Central memory CD4-positive, alpha-beta T cell (primary cell): ENCODE measurements at places on chromosomes 1 and 21.

DNA sequence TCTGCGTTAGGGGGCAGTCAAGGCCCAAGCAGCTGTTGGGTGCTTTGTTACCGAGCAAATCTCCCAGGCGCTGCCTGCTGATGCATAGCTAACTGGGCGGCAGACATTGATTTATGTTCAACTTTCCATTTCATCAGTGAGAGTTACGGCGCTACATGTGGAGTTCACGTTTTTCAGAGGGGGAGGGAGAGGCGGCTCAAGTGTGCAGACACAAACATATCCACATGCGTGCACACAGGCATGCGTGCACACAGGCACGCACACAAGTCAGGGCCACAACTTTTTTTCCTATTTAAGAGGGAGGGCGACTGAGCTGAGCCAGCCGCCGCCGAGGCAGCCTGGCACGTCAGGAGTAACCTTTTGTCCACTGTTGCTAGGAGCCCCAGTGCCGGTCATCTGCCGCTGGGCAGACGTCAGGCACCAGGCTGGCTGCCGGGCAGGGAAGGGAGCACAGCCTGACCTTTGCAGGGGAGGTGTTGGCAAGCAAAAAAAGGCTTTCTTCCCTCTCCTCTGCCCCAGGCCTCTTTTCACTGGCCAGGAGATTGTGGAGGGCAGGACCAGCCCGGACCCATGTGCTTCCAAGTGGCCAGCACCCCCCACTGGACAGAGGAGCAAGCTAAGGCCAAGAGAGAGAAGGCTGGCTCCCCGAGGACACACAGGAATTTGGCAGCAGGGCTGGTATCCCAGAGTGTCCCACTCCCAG lies 73.3 kb downstream of the MRPL37 start:
- DNase-seq, result no peak

GRCh38 chr1:33049371-33049770 lies 12.7 kb upstream of the AK2 start:
- no peak for DNase-seq

DNA sequence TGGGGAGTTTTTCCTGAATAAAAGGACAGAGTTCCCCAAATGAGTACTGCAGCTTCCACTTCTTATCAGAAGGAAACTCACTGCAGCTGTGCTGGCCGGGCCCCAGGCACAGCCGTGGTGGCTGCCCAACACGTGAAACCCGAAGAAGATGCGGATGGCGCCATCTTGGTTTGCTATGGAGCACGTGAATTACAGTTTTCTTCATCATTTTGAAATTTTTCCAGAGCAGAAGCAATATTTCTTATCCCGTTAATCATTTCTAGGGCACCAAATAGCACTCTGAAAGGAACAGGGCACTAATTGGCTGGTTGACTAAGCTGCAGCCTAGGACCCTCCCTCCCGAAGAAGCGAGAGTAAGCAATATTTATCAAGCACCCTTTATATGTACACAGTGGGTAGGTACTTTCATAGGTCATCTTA lies 63.2 kb upstream of the EPS8L3 start:
- no peak for DNase-seq

- DNase-seq, result no peak
These were observed 12.2 kb upstream of the TCEA3 start for GRCh38 chr1:23436520-23437354.

DNA sequence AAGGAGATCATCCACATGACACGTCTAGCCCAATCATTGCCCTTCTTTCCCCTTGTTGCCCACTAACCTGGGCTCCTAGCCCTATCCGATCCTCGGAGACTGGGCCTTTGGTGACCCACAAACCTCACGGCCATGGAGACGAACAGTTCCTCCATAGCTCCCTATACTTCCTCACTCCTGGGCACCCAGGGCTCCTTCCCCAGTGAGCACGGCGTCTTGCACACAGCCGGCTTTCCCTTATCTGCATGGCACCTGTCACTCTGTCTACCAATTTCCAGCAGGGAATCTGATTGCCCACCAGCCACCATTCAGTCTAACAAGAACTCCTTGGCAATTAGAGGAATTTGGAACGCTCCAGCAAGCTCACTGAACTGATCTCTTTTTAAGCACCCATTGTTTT lies 3.1 kb downstream of the GNG4 start:
- DNase-seq, result no peak

- DNase-seq, result no peak
These were observed 224.9 kb downstream of the BACH1 start for GRCh38 chr21:29523646-29524045.

- no peak for DNase-seq
These were observed 184.0 kb downstream of the MIS18A start for GRCh38 chr21:32094804-32095203.

GRCh38 chr1:210777914-210778313 lies 356.0 kb downstream of the KCNH1 start:
- no peak for DNase-seq

DNA sequence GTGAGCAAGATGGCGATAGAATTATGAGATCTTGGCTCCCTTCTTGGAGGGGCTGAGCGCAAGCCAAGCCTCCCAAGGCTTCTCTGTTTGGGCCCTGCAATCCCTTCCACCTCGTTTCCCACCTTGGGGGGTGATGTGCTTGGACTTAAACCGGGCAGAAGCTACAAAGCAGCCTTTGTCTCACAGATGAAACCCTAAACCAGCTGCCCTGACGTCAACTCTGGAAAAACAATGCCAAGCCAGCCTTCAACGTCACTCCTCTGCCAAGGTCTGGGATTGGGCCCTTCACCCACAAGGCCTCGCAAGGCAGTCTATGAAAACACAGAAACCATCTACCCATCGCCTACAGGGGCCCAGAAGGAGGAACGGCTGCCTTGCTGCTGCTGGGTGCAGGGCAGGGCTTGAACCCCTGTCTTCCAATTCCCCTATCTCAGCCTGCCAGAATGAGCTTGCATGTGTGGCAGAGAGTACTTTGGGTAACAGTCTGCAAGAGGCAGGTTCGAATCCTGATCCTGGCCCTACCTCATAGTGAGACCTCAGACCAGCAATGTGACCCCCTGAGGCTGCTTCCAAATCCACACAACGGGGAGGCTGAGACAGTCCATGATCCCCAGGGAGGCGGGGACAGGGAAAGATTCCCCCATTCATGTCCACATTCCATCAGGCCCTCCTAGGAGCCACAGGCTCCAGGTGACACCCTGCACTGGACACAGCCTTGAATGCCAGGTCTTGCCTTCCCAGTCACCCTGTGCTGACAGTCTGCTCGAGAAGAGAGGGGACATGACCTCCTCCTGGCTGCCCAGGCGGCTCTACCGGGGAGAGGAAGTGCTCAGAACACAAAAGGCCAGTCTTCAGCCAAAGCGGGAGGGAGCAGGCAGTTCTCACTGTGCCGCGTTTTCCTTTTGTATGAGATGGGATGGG lies 15.0 kb downstream of the IFFO2 start:
- no peak for DNase-seq

DNA sequence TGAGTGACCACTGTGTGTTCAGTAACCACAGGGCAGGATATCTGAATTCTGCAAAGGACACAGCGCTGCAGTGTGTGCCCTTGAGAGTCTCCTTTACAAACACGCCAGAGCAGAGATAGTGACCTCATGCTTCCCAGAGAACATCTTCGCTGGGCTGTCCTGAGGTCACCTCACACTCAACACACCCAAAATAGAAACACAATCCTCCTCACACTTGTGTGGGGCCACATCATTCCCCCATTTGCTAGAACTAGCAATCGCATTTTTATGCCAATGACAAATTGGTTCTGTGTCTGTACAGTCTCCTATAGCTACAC lies 140.1 kb upstream of the NRIP1 start:
- no peak for DNase-seq

DNA sequence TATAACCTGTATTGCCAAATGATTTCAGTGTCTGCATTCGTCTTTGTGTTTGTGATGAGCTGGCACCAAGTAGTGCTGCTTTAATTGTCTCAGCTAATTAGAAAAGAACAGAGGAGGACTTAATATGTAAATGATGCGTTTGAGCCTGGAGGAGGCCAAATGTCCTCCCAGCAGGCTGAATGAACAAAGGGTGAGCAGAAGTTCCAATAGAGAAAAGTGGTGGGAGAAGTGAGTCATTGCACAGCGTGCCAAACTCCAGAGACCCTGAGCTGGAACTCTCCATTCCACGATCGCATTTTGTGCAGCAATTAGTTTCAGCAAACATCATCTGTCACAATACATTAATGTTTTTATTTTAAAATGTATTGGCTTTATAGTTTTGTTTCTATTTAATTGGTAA lies 17.9 kb downstream of the ETV3L start:
- no peak for DNase-seq

DNA sequence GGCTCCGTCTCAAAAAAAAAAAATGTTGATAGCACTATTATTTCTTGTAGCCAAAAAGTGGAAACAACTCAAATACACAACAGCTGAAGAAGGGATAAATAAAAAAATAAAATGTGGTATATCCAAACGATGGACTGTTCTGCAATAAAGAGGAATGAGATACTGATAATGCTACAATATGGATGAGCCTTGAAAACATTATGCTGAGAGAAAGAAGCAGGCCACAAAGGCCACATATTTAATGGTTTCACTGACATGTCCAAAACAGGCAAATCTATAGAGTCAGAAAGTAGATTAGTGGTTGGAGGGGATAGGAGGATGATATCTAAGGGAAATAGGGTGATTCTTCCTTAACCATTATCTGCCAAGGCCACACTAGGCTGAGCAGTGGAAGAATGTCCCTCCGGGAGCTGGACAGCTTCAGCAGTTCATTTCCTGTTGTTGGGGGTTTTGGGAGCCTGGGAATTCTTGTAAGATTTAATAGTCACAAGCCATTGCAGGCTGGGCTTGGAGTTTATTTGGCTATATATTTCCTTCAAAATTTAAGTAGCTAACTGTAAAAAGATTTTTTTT lies 53.5 kb downstream of the ST3GAL3 start:
- DNase-seq, result no peak

- DNase-seq, result no peak
These were observed 33.3 kb upstream of the COL18A1 start for GRCh38 chr21:45371655-45372054.

DNA sequence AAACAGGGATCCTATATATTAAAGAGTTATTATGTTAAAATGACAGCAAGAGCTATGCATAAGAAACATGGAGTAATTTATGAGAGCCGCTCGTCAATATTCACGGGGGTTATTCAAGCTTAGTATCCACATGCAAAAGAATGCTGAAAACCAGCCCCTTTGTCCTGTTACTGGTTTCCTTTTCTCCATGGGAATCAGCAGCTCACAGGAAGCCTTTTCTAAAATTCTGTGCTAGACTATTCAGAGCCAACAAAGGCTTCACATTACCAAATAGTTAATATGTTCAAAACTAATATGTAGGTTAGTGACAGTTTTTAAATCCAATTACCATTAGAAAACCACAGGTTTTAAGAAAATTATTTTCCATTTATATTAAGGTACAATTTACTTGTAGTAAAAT lies 225.6 kb upstream of the MAP1LC3C start:
- DNase-seq, result no peak

GRCh38 chr1:36486439-36487335 lies 4.0 kb upstream of the CSF3R start:
- no peak for DNase-seq

- DNase-seq, result no peak
These were observed 20.9 kb downstream of the GNAI3 start for GRCh38 chr1:109569323-109569722.

DNA sequence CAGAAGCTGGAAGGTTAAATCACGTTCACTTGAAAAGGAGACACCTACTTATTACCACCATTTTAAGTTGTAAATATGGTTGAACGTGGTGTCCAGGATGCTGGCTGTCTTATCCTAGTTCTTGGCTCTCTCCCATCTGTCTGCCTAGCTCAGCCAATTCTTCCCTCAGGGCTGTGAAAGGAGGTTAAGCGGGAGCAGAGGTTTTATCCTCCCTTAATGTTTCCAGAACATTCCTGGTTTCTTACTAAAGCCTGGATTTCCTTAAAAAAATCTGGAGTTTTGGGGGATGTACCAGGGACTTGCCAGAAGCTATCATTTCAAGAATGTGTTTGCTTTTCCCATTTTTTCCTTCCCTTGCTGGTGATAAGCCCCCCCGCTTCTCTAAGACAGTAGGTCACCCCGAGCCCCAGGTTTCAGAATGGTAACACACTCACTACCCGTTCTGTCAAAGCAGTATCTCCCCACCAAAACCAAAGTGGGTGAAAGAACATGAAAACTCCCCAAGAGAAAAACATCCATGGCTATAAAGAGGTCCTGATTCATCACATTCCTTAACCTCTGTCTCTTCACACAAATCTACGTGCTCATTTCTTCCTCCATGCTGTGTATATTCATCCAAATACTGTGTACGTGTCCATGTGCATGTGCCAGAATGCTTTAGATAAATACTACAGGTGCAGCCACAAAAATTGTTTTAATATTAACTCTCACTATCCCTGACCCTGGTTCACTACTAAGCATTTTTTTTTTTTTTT lies 114.7 kb downstream of the MAP3K21 start:
- no peak for DNase-seq

GRCh38 chr21:46190491-46191131 lies 6.4 kb upstream of the SPATC1L start:
- DNase-seq, result no peak
